A549 treated with DMSO at 1 μM for 4 hours (cell line): ENCODE measurements at places on chromosomes 3 and 15. TPM values are rescaled to one million over a fixed set of nuclear protein-coding genes. Genes with fewer than 3 reads are reported as not detected.

Gene CPN2
- total RNA-seq = not detected in 5 replicates

Gene ALPK3
- 0.09 to 0.28 TPM (median 0.11 TPM) in 5 replicates for total RNA-seq

Gene CCDC54
- total RNA-seq = not detected in 5 replicates

Gene GOLGA8T
- total RNA-seq = 0.66 to 1.7 TPM (median 1.3 TPM) in 5 replicates

Gene IGF1R
- 51.3 to 77.6 TPM (median 70.0 TPM) in 5 replicates for total RNA-seq

Gene PRSS50
- not detected in 5 replicates for total RNA-seq

Gene SERPINI2
- total RNA-seq = not detected in 5 replicates

Gene GALNT15
- total RNA-seq = 0.06 to 0.14 TPM (median 0.07 TPM) in 3 of 5 replicates, not detected in the others

Gene RAP2B
- total RNA-seq = 8.0 to 8.9 TPM (median 8.7 TPM) in 5 replicates

Gene ST8SIA2
- total RNA-seq = 0.40 to 1.1 TPM (median 0.64 TPM) in 5 replicates
